ENCODE measurements at places on chromosomes 1 and 21.
A peak's percentile ranks its signal among the peaks of the same experiment; 100 is the strongest.

DNA sequence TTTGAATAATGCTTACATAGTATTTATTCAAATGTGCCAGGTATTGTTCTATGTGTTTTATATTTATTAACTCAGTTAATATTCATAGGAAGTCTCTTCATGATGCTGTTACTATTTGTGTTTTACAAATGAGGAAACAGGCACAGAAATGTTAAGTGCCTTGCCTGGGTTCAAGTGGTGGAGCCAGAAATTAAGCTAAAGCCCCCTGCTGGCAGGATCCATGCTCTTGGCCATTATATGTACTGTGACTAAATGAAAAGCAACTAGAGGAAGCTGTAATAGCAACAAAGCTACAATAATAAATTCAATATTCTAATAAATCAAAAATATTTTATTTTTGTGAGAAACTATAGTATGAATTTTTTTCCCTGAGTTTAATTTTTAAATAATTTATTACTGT lies 30.0 kb downstream of the IARS2 start:
- peak; percentile 10 for DNase-seq

- DNase-seq, result no peak
Observed at GRCh38 chr1:245538671-245539070, 383.9 kb downstream of the KIF26B start.

GRCh38 chr1:109027841-109028240 lies 14.1 kb downstream of the WDR47 start:
- DNase-seq, result no peak

GRCh38 chr21:42186591-42186990 lies 32.3 kb upstream of the ABCG1 start:
- no peak for DNase-seq

DNA sequence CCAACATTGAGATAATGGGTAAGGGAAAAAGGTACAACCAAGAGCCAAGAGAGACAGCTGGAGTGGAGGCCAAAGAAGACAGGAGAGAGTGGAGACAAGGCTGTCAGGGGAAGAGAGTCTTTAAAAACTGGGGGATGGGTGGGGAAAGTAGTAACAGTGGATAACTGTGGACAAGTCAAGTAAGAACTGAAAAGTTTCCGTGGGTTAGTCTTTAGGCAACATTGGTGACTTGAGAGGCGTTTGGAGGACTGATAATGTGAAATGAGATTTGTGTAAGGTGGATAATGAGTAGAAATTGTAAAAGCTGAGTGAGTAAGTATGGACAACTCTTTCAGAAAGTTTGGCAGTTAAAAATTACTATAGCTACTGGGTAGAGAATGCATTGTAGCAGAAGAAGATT lies 10.4 kb downstream of the PPP2R5A start:
- DNase-seq, result no peak

DNA sequence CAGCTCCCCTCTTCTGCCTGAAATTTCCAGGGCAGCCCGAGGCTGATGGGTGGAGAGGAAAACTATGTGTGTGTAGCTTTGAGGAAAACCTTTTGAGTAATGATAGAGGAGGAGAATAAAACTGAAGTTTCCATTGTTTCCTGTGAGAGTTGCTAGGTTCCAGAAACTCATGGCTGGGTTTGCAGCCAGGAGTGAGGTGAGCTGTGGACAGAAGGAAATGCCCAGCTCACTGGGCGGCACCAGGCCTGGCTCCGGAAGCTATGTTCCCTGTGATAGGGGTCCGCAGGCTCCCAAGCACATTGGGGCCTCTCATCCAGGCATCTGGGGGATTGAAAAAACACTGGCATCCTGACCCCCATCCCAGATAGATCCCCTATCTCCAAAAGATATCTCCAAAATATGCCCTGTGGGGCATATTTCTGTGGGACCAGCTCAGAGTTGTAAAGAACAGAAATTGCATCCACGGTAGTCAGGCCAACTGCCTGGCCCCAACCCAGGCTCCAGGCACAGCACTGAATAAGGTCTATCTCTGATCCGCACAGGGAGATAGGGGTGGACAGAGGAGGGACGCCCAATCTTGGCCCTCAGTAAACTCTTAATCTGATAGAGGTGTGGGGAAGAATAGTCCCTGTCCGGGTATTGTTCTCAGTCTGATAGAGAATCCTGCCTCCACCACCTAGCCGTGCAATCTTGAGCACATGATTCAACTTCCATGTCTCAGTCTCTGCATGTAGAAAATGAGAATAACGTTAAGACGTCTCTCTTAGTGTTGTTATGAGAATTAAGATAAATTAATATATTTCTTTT lies 1.8 kb upstream of the HSPG2 start:
- DNase-seq, result no peak

DNA sequence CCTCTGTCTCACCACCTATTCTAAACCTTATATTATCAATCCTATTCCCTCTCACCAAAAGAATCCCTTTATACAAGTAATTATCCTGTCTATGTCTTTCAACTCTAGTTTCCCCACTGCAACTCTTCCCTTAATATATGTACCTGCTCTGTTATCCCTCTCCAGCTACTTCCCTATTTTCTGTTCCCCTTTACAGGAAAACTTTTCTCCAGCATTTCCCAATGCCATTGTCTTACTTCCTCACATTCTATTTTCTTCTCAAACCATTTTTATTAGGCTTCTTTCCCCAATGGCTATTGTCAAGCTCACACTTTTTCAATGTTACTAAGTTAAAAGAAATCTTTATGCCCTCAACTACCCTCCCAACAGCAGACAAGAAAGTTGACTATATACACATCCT lies 11.6 kb downstream of the DPYD start:
- DNase-seq, result no peak

DNA sequence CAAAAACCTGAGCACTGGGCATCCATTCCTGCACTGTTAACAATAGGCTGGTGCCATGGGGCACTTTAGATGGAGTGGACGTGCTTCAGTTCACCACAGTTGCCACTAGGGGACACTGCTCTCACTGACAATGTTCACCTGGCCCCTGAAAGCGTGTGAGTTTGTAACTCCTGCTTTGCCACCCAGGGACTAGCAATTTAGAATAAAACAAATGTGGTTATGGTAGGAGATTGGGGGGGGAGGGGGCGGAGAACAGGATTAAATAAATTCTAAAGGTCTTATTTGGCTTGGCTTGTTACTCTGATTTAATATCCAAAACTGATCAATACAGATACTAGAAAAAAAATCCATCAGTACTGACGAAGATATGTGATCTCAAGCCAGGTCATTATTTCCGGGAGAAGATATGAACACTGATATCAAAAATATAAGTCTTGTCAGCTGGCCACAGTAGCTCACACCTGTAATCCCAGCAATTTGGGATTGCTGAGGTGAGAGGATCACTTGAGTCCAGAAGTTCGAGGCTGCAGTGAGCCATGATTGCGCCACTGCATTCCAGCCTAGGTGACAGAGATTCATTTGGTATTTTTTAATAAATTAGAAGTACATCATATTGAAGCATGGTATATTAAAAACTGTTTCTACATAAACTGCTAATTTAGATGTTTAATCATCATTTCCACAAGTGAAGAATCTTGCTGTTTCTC lies 23.2 kb downstream of the INTS7 start:
- DNase-seq, result peak; percentile 75

DNA sequence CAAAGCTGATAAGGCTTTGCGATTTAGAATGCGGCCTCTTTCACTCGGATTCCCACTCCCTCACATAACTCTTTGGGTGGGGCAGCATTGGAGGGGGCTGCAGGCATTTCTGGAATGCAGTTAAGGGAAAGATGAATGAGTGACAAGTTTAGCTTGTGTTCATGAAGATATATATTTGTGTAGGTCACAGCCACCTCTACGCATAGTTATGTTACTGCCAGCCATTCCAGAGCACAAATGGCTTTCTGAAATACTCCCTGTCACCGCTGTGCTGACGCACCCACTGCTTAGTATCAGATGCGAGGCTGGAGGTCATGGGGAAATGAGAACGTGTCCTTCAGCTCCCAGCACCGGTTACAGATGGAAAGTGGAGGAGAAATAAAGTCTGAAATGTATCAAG lies 54.1 kb upstream of the ATP1A1 start:
- DNase-seq, result no peak

- DNase-seq, result no peak
Observed at GRCh38 chr1:236862615-236863211, 67.6 kb downstream of the MTR start.

DNA sequence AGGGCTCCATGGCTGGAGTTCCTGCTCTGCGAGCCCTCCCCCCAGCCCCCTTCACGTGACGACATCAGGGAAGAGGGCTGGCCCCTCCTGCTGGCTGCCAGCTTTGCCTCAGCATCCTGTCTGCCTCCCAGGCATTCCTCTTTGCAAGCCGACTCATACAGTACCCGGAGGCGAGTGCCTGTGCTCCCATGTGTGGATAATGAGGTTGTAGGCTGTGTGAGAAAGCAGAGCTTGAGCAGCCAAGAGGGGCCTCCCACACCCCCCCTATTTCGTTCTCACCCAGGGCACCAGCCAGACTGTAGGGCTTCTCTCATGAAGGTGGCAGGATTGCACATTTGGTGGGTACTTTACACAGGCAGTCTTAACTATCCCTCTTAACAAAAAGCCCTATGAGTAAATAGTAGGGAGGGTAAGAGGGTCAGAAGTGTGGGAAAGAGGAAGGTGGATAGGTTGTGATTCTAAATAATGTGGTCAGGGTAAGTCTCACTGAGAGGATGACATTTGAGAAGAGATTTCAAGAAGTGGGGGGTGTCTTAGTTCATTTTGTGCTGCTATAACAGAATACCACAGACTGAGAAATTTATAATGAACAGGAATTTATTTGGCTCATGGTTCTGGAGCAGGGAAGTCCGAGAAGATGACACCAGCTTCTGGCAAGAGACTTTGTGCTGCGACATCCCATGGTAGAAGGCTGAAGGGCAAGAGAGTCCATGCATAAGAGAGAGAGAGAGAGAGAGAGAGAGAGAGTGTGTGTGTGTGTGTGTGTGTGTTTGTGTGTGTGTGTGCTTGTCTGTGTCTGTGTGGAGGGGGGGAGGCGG lies 113.5 kb downstream of the OMA1 start:
- no peak for DNase-seq

- DNase-seq, result no peak
Observed at GRCh38 chr1:59142311-59143132, 154.4 kb upstream of the FGGY start.

DNA sequence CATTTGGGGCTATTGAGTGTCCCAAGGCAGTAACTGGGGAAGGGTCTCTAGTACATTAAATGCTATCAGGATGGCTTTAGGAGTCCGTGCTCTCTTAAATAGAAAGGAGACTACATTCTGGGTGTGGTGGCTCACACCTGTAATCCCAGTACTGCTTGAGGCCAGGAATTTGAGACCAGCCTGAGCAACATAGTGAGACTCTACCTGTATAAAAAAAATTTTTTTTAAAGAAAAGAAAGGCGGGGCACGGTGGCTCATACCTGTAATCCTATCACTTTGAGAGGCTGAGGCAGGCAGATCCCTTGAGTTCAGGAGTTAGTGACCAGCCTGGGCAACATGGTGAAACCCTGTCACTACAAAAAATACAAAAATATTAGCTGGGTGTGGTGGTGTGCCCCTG lies 21.5 kb downstream of the OSBPL9 start:
- no peak for DNase-seq

- DNase-seq, result no peak
Observed at GRCh38 chr1:150550222-150551050, 1.2 kb downstream of the ADAMTSL4 start.

DNA sequence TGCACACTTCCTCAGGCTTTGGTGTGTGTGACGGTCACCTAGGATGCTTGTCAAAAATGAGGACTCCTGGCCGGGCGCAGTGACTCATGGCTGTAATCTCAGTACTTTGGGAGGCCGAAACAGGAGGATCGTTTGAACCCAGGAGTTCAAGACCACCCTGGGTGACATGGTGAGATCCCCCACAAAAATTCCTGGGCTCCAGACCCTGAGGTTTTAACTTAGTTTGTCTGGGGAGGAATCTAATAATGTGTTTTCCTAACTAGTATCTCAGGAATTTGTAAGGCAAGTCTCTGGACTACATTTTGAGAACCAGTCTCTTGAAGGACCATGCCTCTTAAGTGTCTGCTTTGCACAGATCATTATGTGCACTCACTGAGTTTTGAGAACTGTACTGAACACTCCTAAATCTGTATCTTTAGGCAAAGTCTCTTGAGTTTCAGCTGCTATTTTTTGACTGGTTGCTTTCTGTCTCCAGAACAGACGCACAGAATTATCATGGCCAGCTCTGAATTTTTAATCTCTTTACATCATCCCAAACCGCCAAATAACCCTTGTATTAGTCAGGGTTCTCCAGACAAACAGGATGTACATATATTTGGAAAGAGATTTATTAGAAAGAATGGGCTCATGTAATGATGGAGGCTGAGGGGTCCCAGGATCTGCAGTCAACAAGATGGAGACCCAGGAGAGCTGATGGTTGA lies 45.5 kb upstream of the VANGL1 start:
- DNase-seq, result no peak

DNA sequence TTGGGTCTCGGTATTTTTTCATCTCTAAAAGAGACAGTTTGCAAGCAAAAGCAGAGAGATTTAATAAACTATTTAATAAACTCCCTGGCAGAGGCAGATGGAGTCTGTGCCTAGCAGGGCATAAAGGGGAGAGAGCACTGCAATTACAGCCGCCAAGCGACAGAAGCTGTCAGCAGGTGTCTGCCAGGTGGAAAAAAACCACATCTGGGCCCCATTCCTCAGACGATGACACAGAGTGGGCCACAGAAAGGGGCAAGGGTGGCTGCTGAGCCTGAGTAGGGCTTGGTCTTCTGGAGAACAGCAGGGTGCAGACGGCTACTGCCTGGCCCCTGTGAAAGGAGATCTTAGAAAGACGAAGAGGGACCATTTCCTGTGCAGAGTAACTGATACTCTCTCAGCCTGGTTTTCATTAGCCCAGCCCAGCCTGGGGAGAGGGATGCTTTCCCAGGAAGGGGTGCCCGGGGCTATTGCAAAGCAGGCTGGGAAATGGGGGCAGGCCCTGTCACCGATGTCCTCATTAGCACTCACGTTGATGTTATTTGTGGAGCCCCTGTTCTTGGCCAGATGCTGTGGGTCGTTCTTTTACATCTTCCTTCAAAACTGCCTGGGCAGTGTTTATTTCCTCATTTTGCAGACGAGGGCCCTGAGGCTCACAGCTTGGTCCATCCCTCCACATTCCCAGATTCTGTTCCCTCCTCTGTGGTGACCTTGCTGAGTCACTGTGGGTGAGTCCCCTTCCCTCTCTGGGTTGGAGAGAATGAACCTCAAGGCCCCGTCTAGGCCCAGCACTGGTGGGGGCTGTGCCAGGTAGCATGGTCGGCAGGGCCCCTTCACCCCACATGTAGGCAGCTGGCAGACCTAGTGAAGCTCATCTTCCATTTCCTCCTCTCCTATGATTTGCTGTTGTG lies 472.7 kb downstream of the PTPRU start:
- DNase-seq, result no peak

DNA sequence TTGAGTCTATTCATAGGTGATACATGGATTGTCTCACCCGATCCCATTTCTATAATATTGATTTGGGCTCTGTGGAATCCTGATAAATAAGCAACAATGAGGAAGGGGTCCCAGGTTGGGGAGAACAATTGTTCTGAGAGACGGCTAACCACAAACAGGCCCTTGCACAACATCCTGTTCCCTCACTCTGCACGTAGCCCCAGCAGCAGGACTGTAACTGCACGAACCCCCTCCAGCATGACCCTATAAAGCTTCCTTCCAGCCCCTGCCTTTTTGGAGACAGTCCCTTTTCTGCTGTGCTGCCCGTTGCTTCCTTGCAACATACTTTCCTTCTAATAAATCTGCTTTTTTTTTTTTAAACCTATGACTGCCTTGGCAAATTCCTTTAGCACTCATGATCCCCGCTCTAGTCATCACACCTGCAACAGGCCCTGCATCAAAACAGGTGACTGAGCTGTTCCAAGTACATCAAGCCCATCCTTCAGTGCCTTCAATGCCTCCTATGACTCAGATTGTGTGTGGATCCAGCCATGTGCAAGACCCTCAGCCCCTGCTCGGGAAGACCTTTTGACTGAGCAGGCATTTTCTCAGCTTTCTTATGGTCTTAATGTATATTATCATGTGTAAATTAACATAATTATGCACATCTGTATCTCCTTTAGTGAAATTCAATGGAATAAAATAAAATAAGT lies 63.7 kb upstream of the B3GALNT2 start:
- DNase-seq, result no peak
